COLO829 (cell line): ENCODE measurements at places on chromosomes 16 and 17.

- no peak for DNase-seq
Observed at GRCh38 chr17:55661963-55662834, 60.5 kb downstream of the TMEM100 start.

GRCh38 chr17:3803308-3803640 is 2.3 kb upstream of the ITGAE start:
- DNase-seq: no peak

DNA sequence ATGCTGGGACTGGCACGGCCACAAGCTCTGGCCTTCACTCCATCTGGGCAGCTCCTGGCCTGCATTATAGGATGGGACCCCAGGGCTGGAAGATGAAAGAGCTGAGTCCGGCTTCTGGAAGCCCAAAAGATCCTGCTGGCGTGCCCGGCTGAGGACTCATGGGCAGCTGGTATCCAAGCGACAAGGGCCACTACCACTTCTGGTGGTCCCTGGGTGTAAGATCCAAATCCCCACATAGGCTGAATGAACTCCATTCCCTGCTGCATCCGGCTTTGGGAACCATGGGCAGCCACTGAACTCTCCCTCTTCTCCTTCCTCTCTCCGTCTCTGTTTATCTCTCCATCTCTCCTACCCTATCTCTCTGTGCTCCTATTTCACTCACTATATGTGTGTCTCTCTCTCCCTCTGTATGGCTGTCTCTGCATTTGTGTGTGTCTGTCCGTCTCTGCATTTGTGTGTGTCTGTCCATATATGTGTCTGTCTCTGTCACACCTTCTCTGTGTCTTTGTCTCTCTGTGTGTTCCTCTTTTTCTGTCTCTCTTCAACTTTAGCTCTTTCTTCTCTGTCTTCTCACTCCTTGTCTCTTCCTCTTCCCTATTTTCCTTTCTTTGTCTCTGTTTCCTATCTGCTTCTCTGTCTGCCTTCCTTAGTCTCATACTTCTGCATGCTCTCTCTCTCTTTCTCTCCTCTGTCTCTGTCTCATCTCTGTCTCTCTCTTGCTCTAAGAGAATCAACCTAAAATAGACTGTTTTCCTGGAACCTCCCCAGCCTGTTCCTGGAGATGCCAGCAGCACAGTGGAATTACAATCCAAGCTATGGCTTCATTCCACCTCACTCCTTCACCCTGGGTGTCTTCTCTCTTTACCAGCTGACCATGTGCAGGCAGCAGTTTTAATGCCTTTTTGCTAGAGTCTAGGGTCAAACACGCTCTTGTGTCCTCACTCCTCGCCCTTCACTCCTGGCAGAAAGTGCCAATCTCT is 60.4 kb upstream of the IRX6 start:
- DNase-seq: no peak

GRCh38 chr17:40067710-40068109 is 4.9 kb downstream of the THRA start:
- DNase-seq: no peak

- peak; percentile 75 for DNase-seq
Observed at GRCh38 chr17:28807925-28808634, 34.5 kb downstream of the FAM222B start.

GRCh38 chr17:31787857-31788570 is 71.0 kb downstream of the COPRS start:
- DNase-seq: no peak

DNA sequence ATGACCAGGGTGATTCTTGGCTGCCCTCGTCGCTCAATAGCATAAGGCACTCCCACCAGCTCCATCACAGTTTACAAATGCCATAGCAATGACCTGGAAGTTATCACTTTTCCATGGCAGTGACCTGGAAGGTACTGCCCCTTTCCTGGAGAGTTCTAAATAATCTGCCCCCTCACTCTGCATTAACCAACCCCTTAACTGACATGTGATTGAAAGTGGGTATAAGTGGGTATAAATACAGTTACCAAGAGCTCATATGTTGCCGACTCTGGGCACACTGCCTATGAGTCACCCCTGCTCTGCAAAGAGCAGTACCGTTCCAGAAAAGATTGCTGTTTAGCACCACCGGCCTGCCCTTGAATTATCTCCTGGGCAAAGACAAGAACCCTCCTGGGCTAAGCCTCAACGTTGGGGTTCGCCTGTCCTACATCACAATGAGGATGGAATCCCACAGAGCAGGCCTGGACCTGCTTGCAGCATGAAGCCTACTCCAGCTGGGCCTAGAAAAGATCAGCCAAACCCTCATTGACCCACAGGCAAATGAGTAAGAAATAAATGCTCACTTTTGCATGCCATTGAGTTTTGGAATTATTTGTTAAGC is 95.2 kb upstream of the SEC14L1 start:
- no peak for DNase-seq

GRCh38 chr16:27401768-27402568 is at the start of gene IL21R:
IL21R (plus strand) TSS chr16:27402174; CDS start chr16:27430072, 27,898 bp downstream.
- no peak for DNase-seq

DNA sequence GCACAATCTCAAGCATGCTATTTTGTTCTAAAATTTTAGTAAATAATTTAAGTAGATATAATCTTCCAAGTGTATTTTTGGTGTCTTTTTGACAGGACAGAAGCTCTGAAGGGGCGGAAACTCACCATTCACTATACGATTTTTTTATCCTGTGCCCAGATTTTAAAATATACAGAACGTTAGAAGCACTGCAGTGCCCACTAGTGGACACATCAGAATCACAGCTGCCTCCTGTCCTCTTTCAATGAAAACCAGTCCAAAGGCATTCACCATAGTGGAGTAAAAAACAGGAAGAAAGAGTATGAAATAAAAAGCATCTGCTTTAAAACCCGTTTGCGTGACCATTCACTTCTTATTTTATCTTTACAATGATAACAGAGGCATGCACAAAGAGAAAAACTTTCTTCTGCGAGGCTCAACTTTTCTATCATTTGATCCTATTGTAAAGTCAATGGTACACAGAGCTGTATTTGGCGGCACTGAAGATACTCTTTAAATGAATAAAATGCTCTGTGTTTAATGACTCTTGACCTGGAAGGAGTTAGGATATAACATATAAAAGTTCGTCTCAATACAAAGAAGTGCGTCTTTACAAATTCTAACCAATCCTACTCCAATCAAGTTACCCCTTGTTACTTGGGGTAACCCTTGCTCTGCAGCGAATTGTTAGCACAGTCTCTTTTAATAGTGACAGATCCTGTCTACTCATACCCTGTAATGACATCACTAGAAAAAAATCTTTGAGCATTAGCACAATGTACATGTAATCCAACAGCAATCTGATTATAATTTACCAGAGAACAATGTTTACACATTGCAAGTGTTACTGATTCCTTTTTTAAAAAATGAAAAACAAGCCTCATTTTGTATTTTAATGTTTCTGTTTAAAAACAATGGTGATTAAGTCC is 339.8 kb upstream of the PSMD7 start:
- peak; percentile 51 for DNase-seq

GRCh38 chr17:30720013-30720471 is 104.5 kb downstream of the CRLF3 start:
- DNase-seq: no peak

GRCh38 chr17:2894782-2895181 is 98.5 kb downstream of the RAP1GAP2 start:
- no peak for DNase-seq

GRCh38 chr16:9599415-9600120 is 508.1 kb downstream of the HAPSTR1 start:
- no peak for DNase-seq

DNA sequence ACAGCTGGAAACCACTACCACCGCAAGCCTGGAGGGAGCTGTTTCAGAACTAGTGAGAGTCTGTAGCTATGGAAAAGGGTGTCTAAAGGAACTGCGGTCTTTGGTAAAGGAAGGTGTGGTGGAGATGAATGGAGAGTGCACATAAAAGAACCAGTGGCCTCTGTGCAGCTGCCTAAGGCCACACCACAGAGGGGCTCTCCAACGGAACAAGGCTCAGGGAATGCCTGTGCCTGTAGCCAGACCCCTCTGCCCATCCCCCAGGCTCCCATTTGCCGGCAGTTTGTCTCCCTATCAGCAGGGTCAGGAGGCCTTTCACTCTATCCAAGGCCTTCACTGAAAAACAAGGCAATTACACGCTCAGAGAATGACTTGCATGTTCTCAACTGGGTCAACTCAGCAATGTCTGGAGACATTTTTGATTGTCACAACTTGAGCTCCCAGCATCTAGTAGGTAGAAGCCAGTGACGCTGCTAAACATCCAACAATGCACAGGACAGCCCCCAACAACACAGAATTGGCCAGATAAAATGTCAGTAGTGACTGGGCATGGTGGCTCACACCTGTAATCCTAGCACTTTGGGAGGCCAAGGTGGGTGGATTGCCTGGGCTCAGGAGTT is 3.3 kb upstream of the FDXR start:
- no peak for DNase-seq

DNA sequence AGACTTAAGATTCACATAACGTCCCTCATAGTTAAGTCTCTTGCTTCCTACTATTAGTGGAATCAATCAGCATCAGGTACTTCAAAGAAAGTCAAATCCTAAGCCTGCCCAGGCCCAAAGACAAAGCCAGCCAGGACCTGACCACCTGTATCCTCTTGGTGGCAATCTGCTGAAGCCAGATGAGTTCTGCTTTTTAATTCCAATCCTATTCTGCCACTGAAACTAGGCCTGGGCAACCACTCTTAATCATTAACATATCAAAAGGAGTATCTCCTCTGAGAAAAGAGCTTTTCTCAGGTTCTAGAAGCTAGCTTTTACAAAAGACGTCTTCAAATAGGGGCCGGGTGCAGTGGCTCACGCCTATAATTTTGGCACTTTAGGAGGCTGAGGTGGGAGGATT is 15.1 kb upstream of the GLG1 start:
- no peak for DNase-seq

DNA sequence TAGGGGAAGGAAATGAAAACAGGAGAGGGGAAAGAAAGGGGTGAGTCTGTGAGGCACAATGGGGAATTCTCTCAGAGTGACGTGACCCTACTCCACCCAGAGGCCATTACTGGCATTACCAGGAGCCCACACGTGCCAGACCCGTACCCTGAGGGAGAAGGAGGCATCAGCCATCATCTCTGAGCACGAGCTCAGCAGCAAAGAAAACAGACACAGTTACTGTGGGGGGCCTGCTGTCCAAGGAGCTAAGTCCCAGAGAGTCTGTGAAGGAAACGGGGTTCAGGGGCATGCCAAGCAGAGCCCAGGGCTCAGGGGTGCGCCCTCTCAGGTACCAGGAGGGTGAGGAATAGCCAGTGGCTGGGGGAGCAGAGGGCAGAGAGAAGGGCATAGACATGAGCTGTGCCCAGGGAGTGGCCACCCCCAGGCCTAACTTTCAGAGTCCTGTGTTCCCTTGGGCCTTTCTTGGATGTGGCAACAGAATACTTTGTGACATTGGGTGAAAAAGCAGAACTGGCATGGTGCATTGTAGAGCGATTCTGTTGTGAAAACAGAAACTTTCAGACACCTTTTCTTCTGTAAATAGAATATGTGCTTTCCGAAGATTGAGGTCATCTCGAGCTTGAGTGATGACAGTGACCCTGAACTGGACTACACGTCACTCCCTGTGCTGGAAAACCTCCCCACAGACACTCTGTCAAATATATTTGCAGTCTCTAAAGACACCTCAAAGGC is 11.3 kb downstream of the TAF1C start:
- no peak for DNase-seq

- DNase-seq: no peak
Observed at GRCh38 chr17:78922816-78923498, 2.2 kb downstream of the TIMP2 start.

GRCh38 chr17:62825182-62825581 is 17.1 kb upstream of the MARCHF10 start:
- DNase-seq: no peak

- no peak for DNase-seq
Observed at GRCh38 chr16:85098565-85098964, 13.7 kb downstream of the CIBAR2 start.
